ENCODE measurements at places on chromosomes 4 and X.

- DNase-seq = no peak
Observed at GRCh38 chrX:71912156-71912555, 1.5 kb downstream of the NHSL2 start.

DNA sequence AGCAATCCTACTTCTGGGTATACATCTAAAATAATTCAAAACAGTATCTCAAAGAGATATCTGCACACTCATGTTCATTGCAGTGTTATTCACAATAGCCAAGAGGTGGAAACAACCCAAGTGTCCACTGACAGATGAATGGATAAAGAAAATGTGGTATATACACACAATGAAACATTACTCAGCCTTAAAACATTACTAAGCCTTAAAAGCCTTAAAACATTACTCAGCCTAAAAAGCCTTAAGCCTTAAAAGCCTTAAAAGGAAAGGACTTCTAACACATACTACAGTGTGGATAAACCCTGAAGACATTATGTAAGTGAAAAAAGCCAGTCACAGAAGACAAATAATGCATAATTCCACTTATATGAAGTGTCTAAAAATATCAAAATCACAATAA is 40.3 kb upstream of the TFDP3 start:
- DNase-seq = no peak

GRCh38 chrX:139766545-139766983 is 58.6 kb upstream of the MCF2 start:
- no peak for DNase-seq

DNA sequence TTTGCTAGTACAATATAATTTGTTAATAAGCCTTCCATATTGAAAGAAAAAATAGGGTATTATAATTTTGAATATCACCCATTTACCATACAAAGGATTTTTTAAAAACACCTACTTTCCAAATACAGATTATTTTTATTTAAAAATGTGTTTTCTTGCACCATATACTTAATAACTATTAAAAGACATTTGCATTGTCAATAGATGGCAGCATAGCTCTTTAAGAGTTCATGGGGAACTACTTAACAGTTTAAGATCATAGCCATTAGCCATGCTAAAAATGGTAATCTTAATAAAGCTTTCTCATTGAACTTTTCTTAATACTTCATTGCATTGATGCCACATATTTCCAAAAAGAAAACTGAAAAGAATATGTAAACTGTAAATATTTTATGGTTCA is 1995.9 kb downstream of the C4orf33 start:
- no peak for DNase-seq

- DNase-seq = no peak
Observed at GRCh38 chr4:110061076-110061475, 137.3 kb downstream of the ELOVL6 start.

Data from right atrium auricular region (tissue), 2 donors.